ENCODE measurements at places on chromosomes 6 and 20.
A peak's percentile ranks its signal among the peaks of the same experiment; 100 is the strongest.

GRCh38 chr20:3818155-3819151 is 1.9 kb upstream of the AP5S1 start:
- DNase-seq: no peak

DNA sequence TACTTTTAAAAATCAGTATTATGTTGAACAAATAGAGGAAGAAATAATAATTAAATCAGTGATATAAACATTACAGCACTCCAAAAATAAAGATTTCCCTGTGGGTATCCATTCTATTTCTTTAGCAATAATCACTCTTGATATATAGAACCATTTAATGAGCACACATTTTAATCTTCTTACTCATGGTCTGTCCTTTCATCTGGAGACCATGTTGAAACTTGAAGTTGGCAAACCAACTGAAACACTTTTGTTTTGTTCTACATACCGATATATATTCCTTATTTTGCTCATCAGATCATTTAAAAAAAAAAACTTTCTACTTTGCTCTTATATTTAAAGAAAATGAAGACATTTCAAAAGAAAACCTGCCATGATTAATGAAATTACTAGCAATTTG is 13.4 kb downstream of the C6orf58 start:
- DNase-seq: no peak

DNA sequence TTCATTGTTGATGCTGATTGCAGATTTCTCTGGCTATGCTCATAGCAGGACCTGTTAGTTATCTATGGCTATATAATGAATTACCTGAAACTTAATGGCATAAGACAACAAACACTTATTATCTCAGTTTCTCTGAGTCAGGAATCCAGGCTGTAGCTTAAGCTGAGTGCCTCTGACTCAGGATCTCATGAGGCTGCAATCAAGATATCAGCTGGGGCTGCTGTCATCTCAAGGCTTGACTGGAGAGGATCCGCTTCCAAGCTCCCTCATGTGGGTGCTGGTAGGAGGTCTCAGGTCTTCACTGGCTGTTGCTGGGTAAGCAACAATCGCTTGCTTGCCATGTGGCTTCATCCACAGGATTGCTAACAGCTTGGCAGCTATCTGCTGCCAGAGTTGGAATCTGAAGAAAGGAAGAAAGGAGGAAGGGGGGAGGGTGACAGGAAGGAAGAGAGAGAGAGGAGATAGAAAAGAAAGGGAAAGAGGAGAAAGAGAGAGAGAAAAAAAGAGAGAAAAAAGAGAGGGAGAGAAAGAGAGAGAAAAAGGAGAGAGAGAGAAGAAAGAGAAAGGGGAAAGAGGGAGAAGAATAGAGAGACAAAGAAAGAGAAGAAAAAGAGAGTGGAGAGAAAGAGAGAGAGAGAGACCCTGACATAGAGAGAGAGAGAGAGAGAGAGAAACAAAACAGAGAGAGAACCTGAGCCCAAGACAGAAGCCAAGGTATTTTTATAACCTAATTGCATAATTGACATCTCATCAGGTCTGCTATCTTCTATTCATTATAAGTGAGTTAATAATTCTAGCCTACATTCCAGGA is 579.0 kb upstream of the BTBD3 start:
- DNase-seq: no peak

DNA sequence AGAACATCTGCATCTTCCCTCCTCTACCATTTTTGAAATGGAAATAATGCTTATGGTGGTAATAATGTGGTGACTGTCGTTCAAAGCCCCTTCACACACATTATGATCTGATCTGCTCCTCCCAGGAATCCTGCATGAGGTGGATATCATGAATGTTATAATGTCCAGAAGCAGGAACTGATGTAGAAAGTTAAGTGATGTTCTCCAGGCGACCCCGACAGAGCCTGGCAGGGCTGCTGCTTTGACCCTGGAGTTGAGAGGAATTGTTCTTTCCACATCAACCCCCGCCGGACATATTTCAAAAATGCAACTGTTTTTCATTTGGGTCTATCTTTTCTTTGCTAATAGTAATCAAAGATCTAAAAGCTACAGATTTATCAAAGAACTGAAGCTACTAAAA is 131.6 kb downstream of the GMPR start:
- no peak for DNase-seq

DNA sequence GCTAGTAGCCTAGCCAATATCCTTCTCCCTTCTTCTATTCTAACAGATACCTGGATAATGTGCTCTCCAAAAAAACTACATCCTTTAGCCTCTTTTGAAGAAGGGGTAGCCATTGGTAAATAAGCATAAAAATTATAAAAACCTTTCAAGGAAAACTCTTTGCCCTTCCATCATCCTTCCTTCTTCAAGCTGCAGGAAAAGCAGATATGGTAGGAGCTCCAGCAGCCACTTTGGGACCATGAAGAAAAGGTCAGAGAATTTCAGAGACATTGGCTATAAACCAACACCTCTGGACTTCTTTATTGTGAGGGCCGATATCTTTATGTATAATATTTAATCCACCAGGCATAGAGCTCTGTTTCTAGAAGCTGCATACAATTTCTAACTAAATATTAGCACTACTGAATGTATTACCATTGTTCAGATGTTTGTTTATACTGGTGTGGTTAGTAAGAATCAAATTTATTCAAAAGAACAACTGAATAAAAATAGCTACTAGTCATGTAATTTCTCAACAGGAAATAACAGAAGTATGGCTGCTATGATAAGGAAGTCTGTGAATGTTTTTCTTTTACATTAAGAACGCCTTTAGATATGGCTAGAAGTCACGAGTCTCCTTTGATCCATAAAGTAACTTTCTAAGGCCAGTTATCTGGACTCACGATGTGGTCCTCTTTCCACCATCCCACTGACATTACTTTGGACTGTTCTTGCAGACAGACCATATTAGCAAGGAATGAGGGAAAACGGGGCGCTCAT is 32.2 kb downstream of the MYLK4 start:
- DNase-seq: peak; percentile 58

DNA sequence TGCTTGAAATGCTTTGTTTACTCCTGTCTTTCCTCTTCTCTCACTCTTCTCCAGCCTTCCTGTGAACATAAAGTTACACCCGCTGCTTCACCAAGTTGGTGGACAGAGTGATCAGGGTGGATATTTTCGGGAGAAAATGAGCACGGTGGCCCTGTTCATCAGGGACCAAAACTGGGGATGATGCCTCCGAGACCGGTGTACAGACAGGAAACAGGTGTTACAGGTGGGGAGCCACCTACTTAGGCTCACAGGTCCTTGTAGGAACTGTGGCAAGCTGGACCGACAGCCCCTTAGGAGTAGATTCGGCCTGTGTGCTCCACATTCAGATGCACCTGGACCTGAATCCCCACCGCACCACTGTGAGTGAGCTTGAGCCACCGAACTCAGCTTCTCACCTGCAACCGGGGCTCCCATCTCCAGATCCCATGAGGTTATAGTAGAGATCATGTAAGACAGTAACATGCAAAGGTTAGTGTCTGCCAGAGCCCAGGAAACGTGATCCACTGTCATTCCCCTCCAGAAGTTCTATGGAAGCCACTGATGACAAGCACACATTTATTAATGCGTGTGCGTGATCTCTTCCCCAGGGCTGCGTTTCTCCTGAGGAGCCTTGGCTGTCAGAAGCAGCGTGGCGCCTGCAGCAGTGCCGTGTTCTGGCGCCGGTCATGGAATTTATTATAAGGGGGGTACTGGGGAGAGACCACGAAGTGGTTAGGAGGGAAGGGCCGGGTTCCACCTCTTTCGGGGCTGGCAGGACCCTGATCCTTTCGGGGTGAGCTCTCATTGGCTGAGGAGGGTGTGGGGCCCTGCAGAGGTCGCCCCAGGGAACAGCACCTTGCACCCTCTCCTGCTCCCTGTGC is 94.2 kb downstream of the ERMARD start:
- DNase-seq: no peak

- no peak for DNase-seq
Measured at GRCh38 chr6:6557504-6557839, 31.0 kb upstream of the LY86 start.

- no peak for DNase-seq
Measured at GRCh38 chr6:54173089-54173488, 61.8 kb downstream of the MLIP start.

GRCh38 chr6:39790772-39791171 is 1.4 kb upstream of the DAAM2 start:
- no peak for DNase-seq

DNA sequence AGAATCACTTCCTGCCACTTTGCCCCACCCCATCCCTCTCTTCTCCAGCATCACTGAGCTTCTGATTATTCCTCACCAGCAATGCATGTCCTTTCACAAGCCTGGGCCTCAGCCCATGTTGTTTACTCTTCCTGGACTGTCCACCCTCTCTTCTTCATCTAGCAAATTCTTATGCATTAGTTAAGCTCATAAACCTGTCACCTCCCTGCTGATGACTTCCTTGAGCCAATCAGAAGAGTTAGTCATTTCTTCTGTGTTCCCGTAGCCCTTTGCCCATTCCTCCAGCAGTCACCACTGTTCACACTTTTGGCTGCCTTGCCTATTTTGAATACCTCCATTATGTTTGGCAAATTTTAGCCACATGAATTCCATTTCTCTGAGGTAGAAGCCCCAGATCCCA is 4.1 kb upstream of the CRYBG1 start:
- DNase-seq: no peak

GRCh38 chr20:36110994-36111393 is 43.5 kb upstream of the EPB41L1 start:
- DNase-seq: peak; percentile 53

- DNase-seq: no peak
Measured at GRCh38 chr6:46366190-46366900, 124.9 kb downstream of the RCAN2 start.

GRCh38 chr20:4326195-4327065 is 311.1 kb upstream of the RNF24 start:
- DNase-seq: no peak

DNA sequence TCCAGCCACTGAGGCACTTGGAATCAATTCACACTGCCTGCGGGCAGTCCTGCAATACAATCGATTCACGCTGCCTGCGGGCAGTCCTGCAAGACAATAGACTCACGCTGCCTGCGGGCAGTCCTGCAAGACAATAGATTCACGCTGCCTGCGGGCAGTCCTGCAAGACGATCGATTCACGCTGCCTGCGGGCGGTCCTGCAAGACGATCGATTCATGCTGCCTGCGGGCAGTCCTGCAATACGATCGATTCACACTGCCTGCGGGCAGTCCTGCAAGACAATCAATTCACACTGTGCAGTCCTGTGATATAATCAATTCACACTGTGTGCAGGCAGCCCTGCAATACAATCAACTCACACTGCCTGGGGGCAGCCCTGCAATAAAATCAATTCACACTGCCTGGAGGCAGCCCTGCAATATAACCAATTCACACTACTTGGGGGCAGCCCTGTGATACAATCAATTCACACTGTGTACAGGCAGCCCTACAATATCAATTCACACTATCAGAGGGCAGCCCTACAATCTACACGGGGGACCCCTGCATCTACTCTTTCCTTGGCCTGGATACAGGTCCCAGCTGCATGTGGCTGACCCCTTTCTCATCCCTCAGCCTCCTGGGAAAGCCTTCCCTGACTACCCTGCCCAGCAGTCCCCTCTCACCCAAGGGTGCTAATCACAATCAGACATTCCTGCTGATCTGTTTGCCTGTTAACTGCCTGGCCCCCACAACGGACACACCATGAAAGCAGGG is 10.4 kb downstream of the TAF4 start:
- DNase-seq: no peak

- peak; percentile 18 for DNase-seq
Measured at GRCh38 chr6:139029470-139030227, 1.1 kb downstream of the ABRACL start.

DNA sequence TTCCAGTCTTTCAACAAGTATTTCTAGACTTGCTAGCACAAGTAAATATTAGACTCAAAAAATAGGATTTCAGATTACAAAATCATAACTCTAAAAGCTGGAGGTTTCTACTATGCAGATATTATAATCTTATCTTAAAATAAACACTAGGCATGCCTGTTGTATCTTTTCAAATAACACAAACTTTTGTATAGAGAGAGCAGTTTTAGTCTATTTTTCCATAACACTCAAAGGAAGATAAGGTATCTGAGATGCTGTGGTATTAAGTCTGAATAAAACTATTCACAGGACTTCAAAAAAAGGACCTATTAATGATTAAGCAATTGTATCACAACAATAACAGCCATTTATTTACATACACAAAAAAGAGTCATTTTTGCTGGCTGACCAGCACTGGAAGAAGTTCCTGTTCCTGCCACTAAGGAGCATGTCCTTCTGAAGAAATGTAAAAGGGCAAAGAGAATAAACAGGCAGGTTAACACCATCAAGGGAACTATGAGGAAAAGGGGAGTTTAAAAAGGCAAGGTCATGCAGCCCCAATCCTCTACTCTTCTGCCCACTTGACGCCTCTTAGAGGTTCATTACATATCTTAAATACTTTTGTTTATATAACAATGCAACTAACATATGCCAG is 39.4 kb downstream of the REPS1 start:
- DNase-seq: no peak

DNA sequence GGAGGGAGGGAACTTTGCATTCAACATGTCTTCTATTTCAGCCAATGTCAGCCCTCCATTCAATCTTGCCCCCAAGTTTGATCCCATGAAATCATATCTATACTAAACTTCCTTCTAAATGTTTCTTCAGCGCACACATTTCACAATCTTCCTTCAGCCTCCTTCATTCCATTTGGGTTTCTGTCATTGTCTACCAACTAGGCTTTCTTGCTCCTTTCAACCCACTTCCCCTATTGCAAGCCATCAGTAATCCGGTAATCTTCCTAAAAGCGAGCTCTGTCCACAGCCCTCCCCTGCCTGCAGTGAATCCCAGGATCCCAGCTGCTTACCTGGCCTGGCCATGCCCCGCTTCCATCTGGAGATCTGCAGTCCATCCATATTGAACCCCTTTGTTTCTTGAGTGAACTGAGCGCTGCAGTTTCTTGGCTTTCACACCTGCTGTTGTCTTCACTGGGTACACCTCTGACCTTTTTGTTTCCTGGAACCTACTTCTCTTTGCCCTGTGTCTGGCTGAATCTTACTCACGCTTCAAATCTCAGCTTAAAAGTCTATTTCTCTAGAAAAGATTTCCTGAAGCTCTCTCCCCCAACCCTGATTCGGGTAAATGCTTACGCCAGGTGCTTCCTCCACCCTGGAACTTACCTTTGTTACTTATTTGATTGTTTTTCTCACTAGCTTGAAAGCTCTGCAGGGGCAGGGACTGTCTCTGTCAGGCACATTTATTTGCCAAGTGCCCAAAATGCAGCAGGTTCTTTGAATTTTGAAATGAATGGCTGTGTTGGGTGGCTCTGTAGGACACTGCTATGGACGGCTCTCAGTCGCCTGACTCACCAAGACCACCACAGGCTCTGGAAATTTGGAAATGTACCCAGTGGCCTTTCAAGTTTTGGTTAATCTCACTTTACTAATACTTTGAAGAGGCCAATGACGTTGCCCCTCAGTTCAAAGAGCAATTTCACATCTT is 50.3 kb downstream of the ADTRP start:
- no peak for DNase-seq

- DNase-seq: no peak
Measured at GRCh38 chr6:70282312-70282918, 20.5 kb downstream of the COL9A1 start.

- DNase-seq: no peak
Measured at GRCh38 chr20:33460711-33461110, 17.1 kb upstream of the SNTA1 start.

- DNase-seq: peak; percentile 15
Measured at GRCh38 chr20:17568972-17569521, 828 bp upstream of the DSTN start.

GRCh38 chr6:44444853-44445252 is 57.3 kb downstream of the CDC5L start:
- DNase-seq: no peak

- DNase-seq: peak; percentile 68
Measured at GRCh38 chr6:141484711-141485110, 648.0 kb upstream of the GJE1 start.

Data from Kasumi-1 (cell line).